MG63 (cell line): ENCODE measurements at places on chromosomes 12 and 14.

DNA sequence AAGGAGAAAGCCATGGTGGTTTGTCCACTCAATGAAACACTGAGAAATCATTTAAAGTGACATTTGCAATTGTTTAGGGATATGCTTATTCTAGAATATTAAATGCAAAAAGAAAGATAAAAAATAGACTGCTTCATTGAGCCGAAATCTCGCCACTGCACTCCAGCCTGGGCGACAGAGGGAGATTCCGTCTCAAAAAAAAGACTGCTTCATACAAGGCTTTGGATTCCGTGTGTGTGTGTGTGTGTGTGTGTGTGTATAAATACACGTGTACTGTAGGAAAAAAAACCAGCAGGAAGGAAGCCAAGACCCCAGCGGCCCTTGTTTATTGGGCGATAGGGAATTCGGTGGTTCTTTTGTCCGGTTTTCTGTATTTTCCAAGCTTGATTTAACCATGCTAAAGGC, 3.2 kb upstream of the ZNF839 start:
- DNase-seq, result peak; percentile 48

- no peak for DNase-seq
Observed at GRCh38 chr12:93109551-93110203, 180.6 kb upstream of the EEA1 start.

- DNase-seq, result no peak
Observed at GRCh38 chr12:32493282-32493681, 93.9 kb downstream of the FGD4 start.

GRCh38 chr12:81615026-81615588, 144.0 kb downstream of the PPFIA2 start:
- no peak for DNase-seq
